ENCODE measurements at places on chromosomes 12 and 14.

- no peak for DNase-seq
Measured at GRCh38 chr14:101200008-101200649, 296.6 kb upstream of the RTL1 start.

- DNase-seq: peak; percentile 13
Measured at GRCh38 chr12:110245369-110245772, 35.7 kb upstream of the ATP2A2 start.

DNA sequence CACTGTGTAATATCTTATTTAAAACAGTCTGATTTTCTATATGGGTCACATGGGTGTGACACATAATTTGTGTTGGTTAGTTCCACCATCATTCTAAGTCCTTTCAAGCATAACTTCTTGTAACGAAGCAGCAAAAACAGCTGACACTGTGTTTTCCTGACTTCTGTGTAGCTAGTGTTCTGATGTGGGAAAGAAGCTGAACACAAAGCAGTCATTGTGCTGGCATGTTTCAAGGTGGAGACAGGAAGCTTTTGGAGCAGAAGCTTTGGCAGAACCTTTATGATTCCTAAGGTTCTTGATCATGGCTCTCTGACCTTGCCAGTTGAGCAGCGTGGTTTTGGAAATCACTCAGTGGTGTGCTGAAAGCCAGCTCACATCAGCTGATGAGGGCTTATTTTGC is 351.7 kb upstream of the MDGA2 start:
- DNase-seq: no peak

GRCh38 chr14:73829526-73830431 is 21.9 kb upstream of the PTGR2 start:
- DNase-seq: no peak

DNA sequence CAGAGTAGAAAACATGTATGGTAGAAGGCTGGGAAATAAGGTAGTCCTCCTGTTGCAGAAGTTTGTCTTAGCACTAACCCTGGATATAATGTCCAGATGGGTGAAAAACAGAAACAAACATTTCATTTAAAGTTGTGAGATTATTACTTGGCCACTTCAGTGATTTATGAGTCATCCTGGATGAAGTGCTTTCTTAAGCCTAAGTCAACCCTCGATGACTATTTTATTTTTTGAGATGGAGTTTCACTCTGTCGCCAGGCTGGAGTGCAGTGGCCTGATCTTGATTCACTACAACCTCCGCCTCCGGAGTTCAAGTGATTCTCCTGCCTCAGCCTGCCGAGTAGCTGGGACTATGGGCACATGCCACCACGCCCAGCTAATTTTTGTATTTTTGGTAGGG is 10.2 kb downstream of the DLST start:
- no peak for DNase-seq

DNA sequence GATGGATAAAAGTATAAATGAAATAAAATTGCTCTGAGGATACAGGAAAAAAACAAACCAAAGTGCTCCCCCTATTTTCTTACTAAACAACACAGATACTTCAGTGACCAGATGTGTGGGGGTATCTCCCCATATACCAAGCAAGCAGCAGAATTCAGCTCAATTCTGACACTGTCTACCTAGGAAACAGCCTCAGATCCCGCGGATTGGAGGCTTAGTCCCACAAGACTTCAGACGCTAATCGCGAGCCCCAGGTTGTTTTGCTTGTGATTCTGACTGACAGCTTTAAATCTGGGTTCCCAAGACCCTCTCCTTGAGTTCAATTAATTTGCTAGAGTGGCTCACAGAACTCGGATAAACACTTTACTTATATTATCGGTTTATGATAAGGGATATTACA is 17.3 kb downstream of the NFKBIA start:
- DNase-seq: no peak

DNA sequence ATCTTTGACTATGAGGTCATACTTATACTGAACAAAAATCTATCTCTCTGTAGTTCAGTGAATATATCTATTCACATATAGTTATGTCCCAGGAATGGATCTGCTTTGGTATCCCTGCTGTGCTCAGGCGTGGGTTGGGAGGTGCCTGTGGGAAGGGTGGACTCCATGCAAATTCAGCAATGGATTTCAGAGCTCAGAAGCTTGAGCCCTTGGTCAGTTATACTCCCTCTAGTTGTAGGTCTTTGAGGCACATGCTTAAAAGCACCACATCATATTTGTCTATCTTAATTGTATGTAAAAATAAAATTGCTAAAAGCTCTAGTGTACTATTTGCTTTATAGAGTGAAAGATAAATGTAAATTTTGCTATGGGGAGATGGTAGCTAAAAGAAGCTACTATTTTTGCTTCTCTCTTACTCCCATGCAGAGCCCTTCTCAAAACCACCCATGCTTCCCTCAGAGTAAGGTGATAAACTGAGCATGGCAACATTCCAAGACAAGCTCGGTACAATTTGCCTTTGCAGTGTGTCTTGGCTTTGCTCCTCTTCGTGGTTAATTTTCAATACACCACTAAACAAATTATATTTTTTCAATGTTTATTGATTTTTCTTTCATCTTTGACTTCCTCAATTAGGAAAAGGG is 54.9 kb downstream of the SLC16A7 start:
- DNase-seq: no peak

- DNase-seq: no peak
Measured at GRCh38 chr12:92466391-92467305, 236.1 kb upstream of the PLEKHG7 start.

DNA sequence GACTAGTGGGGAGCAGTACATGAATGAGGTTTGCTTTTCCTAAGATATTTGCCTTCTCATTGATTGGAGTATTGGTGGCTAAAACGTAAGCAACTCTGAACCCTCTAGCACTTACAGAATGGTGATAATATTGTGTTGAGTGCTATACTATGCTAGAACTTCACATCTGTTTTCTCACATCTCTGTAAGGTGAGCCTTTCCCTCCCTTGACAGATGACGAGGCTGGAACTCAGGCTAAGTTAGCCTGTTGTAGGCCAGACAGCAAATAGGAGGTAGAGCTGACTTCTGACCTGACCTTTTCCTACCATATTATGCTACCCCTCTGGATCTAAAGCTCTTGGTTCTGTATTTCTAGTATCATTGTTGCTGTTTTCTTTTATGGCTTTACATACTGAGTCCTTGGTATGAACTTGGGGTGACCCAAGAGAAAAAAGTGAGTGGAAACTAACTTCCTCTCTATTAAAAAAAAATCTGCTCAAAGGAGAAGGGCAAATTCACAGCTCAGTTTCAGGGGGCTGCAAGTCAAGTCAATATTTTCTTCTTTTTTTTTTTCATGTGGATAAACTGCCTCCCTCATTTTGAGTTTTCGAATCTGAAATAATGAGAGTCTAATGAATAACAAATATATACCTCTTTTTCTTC is 85.9 kb downstream of the CRADD start:
- DNase-seq: no peak

DNA sequence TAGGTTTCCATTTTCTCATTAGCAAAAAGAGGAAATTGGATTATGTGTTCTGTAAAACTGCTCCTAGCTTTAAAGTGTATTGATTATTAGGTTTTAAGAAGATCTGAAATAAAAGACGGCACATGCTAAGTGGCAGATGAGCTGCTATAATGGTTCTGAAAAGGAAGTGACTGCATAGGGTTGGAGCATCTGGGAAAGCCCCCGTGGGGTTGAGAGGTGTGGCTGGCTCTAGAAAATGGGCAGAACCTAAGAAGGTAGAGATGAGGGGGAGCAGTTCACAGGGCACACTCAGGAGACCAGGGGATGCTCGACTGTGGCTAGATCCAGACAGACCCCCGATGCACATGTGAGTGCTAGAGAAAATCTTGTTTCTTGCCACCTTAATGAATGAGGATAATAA is 1.9 kb downstream of the IFNG-AS1 start:
- peak; percentile 12 for DNase-seq

DNA sequence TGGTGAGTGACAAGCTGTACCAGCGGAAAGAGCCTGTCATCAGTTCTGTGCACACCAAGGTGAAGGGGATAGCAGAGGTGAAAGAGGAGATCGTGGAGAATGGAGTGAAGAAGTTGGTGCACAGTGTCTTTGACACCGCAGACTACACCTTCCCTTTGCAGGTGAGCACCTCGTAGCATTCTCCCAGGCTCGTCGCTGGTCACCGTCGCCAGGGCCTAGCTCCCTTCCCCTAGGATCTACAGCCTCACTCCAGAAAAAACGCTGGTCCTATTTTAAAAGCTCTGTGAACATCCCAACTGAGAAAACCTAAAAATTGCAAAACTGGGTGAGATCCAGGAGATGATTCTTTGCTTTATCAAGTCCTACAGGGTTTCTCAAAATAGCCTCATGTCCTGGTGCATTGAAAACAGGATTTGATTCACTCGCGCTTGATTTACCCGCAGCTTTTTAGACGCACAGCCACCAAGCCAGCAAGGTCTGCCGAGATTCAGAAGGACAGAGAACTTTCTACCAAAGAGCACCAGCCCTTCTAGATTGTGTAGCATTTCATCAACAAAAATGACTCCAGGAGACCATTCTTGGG is 22.2 kb downstream of the P2RX7 start:
- DNase-seq: no peak

- no peak for DNase-seq
Measured at GRCh38 chr12:88381466-88381865, 198.8 kb downstream of the KITLG start.

DNA sequence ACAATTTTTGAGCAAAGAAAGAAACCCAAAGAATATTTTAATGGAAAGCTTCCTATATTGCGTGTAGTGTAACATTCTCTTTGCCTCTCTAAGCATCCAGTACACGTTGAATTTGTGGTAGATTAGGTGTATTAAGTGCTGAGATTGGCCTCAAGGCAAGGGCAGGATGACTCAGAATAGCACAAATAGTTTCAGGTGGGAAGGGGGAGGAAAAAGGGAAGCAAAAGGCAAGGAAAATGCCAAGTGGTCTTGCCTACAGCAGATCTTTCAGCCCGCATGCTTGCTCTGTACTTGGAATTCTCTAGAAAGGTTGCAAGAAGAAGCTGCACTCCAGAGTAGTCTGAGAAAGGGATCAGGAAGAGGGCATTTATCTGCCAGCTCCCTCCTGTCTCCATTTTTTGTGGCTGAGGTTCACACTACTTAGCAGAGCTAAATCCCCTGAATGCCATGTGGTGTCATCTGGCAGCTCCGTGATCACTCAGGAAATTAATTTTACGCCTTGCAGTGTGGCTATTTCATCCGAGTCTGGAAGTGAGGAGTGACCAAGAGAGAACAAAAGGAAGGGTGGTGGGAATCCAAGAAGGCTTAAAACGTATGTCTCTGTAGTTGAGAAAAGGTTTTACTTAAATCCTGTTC is 28.5 kb downstream of the CDKN1B start:
- DNase-seq: no peak

All from activated CD8-positive, alpha-beta memory T cell treated with anti-CD3 and anti-CD28 coated beads for 4 hours (primary cell).